Stimulated activated CD8-positive, alpha-beta memory T cell treated with anti-CD3 and anti-CD28 coated beads, Interleukin-7, amount 100 ng/mL, for 1 hour (primary cell): ENCODE measurements at places on chromosomes 11 and 22.

- peak; percentile 22 for DNase-seq
These were observed 7.0 kb upstream of the DDX17 start for GRCh38 chr22:38513063-38513462.

- no peak for DNase-seq
These were observed 26.1 kb downstream of the GDPD5 start for GRCh38 chr11:75499423-75500190.

- DNase-seq = no peak
These were observed 111.7 kb upstream of the RASSF10 start for GRCh38 chr11:12897390-12897789.

- DNase-seq = no peak
These were observed 879.3 kb downstream of the DLG2 start for GRCh38 chr11:84747871-84748270.

DNA sequence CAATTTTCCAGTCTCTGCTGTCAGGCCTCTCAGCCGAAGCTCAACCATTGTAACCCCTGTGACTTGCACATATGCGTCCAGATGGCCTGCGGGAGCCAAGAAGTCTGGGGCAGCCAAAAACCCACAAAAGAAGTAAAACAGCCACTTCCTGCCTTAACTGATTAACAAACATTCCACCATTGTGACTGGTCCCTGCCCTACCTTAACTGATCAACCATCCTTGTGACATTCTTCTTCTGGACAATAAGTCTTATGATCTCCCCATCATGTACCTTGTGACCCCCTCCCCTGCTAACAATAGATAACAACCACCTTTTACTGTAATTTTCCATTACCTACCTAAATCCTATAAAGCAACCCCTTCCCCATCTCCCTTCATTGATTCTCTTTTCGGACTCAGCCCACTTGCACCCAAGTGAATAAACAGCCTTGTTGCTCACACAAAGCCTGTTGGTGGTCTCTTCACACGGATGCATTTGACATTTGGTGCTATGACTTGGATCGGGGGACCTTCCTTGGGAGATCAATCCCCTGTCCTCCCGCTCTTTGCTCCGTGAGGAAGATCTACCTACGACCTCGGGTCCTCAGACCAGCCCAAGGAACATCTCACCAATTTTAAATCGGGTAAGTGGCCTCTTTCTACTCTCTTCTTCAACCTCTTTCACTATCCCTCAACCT is 1.3 kb upstream of the NDUFC2 start:
- no peak for DNase-seq

- no peak for DNase-seq
These were observed 29.0 kb downstream of the CAPN1 start for GRCh38 chr11:65210748-65211147.

DNA sequence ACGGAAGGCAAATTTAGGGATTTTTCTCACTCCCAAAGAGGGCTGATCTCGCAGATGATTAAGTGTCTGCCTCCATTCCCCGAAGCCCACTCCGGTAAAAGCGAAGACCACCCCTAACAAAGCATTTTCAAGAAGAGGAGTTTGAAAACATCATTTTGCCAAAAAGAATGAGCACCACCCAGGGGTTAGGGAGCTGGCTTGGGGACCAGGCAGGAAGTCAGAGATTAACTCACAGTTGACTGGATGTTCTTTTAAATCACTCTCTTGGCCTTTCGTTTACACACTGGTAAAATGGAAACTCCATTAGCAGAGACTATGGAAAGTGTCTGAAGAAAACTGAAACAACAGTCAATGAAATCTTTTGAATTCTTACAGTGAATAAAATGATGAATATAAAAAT is 7.9 kb upstream of the TRIM44 start:
- DNase-seq = no peak

DNA sequence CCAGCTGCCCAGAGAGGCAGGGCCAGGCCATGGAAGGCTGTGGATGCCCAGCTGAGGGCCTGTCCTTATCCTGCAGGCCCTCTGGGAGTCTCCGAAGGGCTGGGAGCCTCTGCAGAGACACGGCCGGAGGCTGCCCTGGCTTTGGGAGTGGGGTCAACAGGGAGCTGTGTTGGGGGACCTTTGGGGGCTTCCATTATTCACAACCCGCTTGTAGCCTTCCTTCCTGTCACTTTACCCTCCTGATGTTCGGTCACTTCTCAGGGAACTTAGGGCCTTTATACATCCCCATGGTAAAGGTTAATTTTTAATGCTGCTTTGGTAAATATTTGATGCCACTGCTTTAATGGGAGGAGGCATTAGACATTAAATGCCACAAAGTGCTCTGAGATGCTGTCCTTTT is 44.9 kb downstream of the SHISAL1 start:
- DNase-seq = no peak

- DNase-seq = no peak
These were observed 16.5 kb downstream of the GNAZ start for GRCh38 chr22:23086787-23087186.

- DNase-seq = no peak
These were observed 668.2 kb upstream of the TENM4 start for GRCh38 chr11:80109031-80109430.

GRCh38 chr11:122853971-122854446 is 15.7 kb downstream of the CRTAM start:
- DNase-seq = no peak

DNA sequence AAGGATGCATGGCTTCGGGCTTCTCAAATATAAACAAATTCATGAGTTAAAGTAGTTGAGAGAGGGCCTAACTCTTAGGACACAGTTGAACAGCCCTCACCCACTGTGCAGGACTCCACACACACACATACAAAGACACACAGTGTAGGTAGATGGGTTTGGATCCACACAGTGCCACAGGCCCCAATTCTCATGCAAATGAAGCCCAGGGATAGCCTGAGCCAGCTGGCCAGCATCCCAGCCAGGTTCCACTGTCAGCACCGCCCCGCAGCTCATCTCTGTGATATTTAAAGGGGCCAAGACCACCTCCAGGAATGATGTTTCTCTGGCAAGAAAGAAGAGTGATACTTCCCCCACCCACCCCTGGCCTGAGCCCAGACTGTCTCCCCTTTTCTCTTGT is 11.7 kb downstream of the SLC35C1 start:
- no peak for DNase-seq

DNA sequence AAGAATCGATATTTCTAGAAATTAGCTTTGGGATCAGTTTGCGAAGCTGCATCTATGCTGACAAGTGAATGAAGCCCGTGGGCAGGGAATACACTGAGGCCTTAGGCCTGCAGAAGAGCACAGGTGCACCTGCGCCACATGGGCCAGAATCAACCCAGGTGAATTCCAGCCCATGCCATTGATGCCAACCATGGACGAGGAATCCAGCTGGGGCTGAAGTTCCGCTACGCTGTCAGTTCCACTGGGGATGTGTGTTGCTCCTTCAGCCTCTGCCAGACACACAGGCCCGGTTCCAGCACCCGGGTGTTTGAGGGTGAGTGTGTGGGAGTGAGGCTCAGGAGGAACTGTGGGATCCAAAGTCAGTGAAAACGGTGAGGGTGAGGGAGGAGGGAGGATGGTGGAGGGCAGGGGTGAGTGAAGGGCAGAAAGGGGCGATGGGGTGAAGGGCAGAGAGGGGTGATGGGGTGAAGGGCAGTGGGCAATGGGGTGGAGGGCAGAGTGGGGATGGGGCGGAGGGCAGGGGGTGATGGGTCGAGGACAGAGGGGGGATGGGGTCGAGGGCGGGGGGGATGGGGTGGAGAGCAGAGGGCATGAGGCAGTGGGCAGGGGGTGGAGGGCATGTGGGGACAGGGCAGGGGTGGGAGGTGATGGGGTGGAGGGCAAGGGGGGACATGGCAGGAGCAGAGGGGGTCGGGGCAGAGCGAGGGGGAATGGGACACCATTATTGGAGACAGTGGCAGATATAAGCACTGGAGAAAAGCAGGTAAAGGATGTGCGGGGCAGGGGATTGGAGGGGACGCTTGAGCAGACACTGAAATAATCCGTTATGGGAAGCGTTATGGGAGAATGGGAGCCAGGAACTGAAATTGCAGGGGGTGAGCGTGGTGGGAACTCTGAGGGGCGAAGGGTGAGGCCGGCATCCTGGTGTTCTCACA is 931.6 kb downstream of the BRD1 start:
- no peak for DNase-seq

GRCh38 chr22:38777087-38777671 is 16.8 kb downstream of the DNAL4 start:
- DNase-seq = no peak

GRCh38 chr22:43242627-43243026 is 55.7 kb upstream of the TTLL12 start:
- DNase-seq = no peak

GRCh38 chr22:29093501-29094300 is 20.9 kb downstream of the KREMEN1 start:
- DNase-seq = no peak

GRCh38 chr11:100759106-100759505 is 72.0 kb downstream of the ARHGAP42 start:
- no peak for DNase-seq

- no peak for DNase-seq
These were observed 22.1 kb downstream of the STIM1 start for GRCh38 chr11:3877364-3878257.

- no peak for DNase-seq
These were observed 181.5 kb downstream of the TMEM135 start for GRCh38 chr11:87219266-87219665.

GRCh38 chr11:128705124-128705920 is 11.4 kb downstream of the FLI1 start:
- DNase-seq = no peak

DNA sequence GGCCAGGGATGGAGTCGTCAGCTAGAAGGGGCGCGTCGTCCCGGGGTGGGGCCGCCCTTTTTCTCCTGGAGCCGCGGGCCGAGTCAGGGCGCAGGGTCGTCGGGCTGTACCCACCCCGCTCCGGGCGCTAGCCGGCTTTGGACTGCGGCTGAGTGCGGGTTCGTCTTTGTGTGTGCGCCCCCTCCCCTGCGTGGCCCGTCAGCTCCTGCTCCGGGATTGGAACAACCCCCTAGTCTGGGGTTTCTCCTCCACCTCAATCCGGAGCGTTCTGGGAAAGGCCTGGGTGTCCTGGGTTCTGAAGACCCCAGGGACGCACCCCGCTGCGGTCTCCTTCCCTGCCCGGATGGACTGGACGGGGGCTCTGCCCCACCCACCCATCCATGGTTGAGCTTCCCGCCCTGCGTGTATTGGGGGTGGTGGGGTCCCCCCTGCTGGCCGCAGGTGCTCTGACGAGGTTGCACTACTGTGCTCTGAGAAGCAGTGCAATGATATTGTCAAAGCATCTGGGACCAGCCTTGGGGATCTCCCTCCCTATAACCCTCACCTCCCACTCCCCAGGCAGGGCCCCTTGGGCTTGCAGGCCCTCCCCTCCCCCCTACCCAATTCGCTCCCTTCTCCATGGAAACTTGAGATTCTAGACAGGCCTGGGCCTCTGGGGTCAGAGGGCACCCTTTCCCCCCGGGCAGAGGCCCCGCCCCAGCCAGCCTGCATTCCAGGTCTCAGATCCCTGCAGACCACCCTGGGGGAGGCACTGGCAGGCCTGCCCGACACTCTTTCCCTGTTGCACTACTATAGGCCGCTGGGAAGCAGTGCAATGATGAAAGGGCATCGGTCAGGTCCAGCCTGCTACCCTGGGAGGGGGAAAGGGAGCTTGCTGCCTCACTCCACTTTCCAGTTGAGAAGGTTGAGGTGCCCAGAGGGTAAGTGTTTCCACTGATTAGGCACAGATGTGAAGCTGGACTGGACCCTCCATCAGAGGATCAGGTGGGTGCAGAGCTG is 10.7 kb downstream of the SDF2L1 start:
- no peak for DNase-seq

DNA sequence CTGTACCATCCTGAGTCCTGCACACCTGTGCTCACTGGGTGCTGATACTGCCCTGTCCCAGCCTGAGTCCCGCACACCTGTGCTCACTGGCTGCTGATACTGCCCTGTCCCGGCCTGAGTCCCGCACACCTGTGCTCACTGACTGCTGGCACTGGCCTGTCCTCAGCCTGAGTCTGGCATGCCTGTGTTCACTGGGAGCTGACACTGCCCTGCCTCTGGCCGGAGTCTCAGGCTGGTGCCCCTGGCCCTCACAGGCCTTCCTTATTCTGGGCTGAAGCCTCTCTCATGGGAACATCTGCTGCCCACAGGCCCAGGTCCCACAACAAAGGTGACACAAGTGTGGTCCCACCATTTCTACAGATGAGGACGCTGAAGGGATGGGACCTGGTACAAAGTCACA is 115.1 kb downstream of the MPPED1 start:
- DNase-seq = no peak

- no peak for DNase-seq
These were observed 82.6 kb downstream of the MICAL2 start for GRCh38 chr11:12192794-12193514.

DNA sequence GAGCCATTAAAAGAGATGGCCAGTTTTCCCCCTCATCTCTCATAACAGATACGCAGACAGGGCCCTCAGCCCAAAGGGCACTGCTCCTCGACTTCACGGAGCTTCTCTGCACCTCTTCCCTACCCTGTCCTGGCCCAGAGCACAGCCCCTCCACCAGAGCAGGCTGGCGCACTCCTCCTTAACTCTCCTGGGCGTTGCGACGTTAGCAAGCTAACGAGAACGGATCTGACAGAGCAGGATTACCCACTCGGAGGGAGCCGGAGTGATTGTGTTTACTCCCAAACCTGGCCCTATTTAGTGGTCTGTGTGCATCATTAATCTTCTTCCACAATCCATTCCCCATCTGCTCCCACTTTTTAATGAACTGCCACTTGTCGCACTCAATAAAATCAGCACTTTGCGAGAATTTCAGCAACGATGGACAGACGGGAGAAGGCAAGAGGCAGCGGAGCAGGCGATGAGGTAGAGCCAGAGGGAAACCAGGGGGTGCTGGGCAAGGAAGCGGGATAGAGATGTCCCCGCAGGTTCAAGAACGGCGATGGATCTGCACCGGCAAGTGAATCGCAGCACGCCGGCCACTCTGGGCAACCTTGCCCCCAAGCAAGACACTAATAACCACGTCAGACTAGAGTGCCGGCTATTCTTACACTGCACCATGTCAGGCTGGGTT is 159.4 kb downstream of the BUD13 start:
- DNase-seq = no peak

DNA sequence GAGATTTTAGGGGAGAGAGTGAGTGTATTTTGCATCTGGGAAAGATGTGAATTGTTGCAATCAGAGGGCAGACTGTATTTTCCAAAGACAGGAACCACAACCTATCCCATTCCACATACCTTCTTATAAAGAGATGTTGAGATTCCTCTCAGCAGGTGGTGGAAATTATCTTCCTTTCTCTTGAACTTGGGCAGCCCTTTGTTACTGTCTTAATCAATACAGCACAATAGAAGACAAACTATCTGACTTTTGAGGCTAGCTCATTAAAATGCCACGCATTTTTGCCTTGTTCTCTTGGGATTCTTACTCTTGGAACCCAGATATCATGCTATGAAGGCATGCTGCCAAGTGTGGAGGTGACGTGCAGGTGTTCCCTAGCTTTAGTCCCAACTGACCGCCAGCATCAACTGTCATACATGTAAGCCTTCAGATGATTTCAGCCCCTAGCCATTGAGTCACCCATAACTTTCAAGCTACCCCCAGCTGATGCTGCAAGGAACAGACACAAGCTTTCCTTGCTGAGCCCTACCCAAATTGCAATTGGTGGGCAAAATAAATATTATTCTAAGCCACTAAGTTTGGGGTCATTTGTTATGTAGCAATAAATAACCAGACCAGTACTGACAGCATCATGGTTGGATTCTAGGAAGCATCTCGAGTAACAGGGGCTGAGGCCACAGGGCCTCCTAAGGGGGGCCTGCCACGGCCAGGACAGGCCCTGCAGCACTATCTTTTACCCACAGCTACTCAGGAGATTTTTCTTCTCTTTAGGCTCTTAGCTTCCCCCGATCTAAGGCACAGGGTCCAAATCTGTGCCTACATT is 63.0 kb downstream of the RPL27A start:
- DNase-seq = no peak

GRCh38 chr11:74256378-74257133 is 54.9 kb downstream of the P4HA3 start:
- no peak for DNase-seq

GRCh38 chr11:69614085-69614484 is 26.9 kb upstream of the CCND1 start:
- DNase-seq = no peak
